Activated T-cell treated with anti-CD3 and anti-CD28 coated beads, Interleukin-2, amount 50 U/mL, for 72 hours (primary cell): ENCODE measurements at places on chromosomes 1 and 21.
A peak's percentile ranks its signal among the peaks of the same experiment; 100 is the strongest.

DNA sequence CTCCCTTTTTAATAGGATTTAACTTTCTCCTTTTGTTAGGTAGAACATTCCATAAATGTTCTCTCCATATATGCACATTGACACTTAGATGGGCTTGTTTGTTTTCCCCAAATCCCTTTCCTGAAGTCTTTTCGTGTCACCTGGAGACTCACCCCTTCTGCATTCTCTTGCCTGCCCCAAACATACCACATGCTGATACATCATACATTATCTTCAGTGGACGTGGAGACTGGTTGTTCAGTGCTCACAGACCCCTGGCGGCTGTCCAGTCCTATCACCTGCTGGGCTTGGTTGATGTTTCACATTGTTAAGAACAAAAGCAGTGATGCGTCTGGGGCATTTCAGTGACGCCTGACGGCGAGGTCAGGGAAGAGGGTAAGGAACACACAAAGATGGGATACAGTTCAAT, 22.2 kb downstream of the FMOD start:
- no peak for DNase-seq

- no peak for DNase-seq
Observed at GRCh38 chr1:31752258-31752657, 11.9 kb downstream of the ADGRB2 start.

- no peak for DNase-seq
Observed at GRCh38 chr1:198318085-198318484, 161.3 kb downstream of the NEK7 start.

DNA sequence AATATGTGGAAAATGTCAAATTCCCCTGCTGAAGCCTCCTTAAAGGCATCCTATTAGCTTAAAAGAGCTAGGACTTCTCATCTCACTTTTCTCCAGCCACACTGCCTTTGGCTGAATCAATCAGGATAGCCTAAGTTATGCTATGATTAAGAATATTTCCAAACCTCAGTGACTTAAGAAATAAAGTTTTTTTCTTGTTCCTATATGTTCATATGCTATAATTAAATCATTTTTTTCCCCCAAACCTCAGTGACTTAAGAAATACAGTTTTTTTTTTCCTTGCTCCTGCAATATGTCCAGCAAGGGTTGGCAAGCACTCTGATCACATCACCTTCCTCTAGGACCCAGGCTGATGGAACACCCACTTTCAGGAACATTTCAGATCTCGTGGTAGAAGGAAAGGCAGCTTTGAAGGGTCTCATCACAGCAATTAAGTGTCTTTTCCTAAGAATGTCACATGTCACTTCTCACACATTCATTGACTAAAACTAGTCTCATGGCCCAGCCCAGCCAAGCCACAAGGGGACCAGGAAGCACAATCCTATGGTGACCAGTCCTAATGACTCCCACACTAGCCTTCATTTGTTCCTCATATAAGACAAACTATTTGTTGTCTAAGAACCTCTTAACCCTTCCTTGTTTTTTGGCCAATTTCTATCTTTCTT, 6.3 kb upstream of the JUN start:
- no peak for DNase-seq

- DNase-seq = no peak
Observed at GRCh38 chr21:36396325-36396724, 11.1 kb downstream of the CHAF1B start.

- no peak for DNase-seq
Observed at GRCh38 chr1:170273291-170274130, 127.8 kb downstream of the NTMT2 start.

GRCh38 chr1:232380131-232380530, 249.8 kb downstream of the SIPA1L2 start:
- DNase-seq = no peak

- peak; percentile 77 for DNase-seq
Observed at GRCh38 chr1:156154317-156154749, 948 bp downstream of the SEMA4A start.

GRCh38 chr1:213089924-213090677, 39.1 kb downstream of the RPS6KC1 start:
- no peak for DNase-seq

- no peak for DNase-seq
Observed at GRCh38 chr1:201710632-201711597, 118.0 kb upstream of the IPO9 start.

- DNase-seq = peak; percentile 29
Observed at GRCh38 chr1:32817815-32818786, 648 bp downstream of the S100PBP start.

DNA sequence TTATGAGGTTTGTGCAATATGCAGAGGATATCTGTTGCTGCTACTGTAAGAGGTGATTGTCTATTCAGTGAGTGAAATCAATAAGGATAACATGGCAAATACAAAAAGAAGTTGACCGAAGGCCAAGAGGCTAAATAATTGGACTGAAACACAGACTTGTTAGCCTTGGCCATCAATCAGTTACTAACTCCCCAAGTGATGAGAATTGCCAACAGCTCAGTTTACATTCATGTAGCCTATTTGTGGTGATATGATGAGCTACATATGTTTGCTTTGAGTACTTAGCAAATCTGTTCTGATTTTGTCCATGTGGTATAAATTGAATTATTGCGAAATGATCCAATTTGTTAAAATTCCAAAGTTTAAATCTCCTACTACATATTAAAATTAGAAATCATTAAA, 68.6 kb upstream of the VAV3 start:
- no peak for DNase-seq

- no peak for DNase-seq
Observed at GRCh38 chr1:81435175-81435574, 365.6 kb upstream of the ADGRL2 start.

GRCh38 chr1:22819361-22819760, 108.7 kb downstream of the EPHB2 start:
- no peak for DNase-seq

GRCh38 chr1:100530880-100531487, 7.0 kb upstream of the GPR88 start:
- peak; percentile 40 for DNase-seq

DNA sequence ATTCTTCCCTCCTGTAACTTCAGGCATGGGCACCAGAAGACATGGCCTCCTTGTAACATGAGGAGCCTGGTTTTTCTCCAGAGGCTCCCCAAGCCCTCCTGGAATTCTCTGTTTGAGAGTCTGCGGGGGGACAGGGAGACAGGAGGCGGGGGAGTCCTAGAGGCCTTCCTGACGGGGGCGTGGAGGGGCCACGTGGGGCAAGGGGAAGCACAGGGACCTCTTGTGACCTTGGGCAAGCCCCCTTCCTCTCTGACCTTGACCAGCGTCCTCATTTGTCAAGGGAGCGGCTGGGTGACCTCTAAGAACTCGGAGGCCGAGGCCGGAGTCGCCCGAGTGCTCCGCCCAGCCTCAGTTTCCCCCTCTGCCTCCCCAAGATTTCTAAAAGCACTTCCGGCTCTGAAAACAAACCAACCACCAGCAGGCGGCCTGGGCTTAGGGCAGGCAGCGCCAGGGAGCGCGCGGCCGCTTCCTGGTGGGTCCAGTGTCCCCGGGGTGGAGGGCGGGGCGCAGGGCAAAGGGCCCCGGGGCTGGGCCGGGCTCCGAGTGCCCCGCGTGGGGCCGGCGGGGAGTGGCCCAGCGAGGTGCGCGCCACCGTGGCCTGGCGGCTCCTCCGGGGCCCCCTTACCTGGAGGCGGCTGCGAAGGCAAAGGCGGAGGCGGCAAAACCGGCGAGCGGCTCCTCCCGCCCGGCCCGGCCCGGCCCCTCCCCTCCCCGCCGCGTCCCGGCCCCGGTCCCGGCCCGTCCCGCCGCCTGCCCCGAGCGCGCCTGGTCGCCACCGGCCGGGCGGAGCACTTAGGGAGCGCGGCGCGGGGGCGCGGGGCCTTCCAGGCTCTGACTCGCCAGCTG, at the start of gene TMCO4:
Gene TMCO4, minus strand, starts transcription at position 687 of the 846 bp plus-strand sequence. CDS start 19,158 bp downstream, outside the sequence.
- DNase-seq = peak; percentile 69

DNA sequence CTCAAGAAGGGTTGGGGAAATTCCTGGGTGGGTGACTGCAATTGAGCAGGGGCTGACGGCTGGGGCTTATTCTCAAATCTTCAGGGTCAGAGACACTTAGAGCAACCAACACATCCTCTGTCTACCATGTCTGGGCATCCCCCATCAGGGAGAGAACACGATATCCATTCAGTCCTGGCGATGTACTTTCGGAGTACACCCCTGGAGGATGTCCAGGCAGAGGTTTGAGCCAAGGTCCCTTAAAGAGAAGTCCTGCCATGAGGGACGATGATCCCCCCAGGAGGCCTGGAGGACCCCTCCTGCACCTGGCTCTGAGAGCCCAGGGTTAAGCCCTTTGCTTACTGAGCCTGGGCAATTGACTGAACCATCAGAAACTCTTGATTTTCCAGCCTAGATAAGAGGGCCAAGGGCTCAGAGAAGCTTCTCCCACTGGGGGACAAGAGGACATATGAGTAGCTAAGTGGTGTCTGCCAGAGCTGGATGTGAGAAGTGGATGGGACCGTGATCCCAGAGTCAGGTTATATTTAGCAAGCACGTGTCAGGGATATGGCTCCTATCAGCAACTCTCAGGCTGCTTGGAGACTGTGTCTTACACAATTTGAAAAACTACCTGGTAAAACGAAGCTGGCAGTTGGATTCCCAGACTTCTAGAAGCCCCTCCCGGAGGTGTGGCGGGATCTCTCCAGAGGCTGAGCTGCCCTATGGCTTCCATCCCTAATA, 253.3 kb upstream of the VAMP3 start:
- no peak for DNase-seq
